ENCODE measurements at places on chromosomes 2 and 18.

DNA sequence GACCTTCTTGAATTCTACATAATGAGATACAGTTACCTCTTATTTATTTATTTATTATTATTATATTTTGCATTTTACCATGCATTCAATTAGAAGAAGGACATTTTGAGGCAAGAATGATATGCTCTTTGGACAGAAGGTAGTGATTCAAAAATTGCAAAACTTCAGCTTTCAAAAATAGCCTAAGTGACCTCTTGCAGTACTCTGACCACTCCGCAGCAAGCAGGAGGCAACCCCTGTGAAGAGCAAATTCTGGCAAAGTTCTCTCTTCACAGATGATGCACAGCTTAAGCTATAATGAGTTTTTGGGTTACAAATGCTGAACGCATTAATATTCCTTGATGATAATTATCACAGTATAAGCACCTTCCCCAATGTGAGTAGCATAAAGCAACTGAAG, 170.0 kb downstream of the ZNF521 start:
- DNase-seq: no peak

GRCh38 chr2:124683536-124684428, 658.7 kb downstream of the CNTNAP5 start:
- DNase-seq: no peak

- DNase-seq: no peak
Observed at GRCh38 chr18:62914871-62915392, 199.6 kb downstream of the PHLPP1 start.

- DNase-seq: no peak
Observed at GRCh38 chr18:29494371-29494770, 1317.4 kb upstream of the CDH2 start.

GRCh38 chr2:73993376-73993775, 8.7 kb downstream of the TET3 start:
- no peak for DNase-seq

DNA sequence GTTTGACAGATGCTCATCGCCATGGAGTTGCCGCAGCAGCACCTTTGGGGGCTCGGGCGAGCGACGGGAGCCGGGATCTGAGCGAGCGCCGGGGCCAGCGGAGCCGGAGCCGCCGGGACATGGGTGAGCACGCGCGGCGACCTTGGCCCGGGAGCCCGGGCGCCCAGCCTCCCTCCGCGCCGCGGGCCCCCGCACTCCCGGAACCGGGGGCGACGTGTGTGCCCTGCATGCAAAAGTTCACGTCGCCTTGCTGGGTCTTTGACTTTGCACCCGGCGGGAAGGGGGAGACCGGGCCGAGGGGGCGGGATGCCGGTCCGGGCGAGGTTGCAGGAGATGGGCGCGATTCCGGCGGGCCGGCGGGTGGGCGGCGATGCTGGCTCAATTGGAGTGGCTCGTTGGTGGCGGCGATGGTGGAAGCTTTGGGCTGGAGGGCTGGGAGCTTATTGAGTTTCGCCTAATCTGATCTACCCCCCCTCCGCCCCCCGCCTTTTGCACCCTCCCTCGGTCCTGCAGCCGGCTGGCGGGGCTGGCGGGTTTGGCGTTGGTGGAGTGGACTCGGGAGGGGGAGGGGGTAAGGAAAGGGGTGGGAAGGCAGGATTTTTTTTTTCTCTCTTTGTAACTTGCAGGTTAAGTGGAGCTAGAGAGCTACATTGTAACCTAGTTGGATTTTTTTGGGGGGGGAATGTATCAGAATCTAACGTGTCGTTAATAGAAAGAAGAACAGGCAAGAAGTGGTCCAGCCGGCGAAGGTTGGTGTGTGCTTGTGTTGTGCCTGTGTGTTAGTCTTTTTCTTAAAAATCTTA, at the start of gene SETBP1:
TSS of gene SETBP1 (plus strand) at position 616 of the 803 bp plus-strand sequence. CDS start 20,459 bp downstream, outside the sequence.
- DNase-seq: peak; percentile 62

All from mucosa of gallbladder (tissue), 1 donor.